Dermis blood vessel endothelial cell (primary cell): ENCODE measurements at places on chromosomes 4 and X. TPM values are rescaled to one million over a fixed set of nuclear protein-coding genes. Genes with fewer than 3 reads are reported as not detected.

The GAGE12F gene
- total RNA-seq = not detected in 2 replicates

The AFF2 gene
- under 0.01 TPM in 1 of 2 replicates, not detected in the other for total RNA-seq

The PAGE4 gene
- not detected in 2 replicates for total RNA-seq

The OCIAD2 gene
- total RNA-seq = 31.9 and 43.1 TPM in 2 replicates

The CNKSR2 gene
- total RNA-seq = 0.17 TPM in 1 of 2 replicates, not detected in the other

The C4orf54 gene
- total RNA-seq = under 0.01 and 0.05 TPM in 2 replicates

The PFKFB1 gene
- total RNA-seq = 0.05 TPM in 1 of 2 replicates, not detected in the other

The TCEAL5 gene
- not detected in 2 replicates for total RNA-seq

The MAGEE1 gene
- total RNA-seq = 0.68 and 1.2 TPM in 2 replicates

The SGCB gene
- 12.9 and 23.7 TPM in 2 replicates for total RNA-seq

The PHEX gene
- total RNA-seq = under 0.01 and 0.37 TPM in 2 replicates

The PDGFRA gene
- total RNA-seq = 0.65 and 1.5 TPM in 2 replicates

The PPP1R2C gene
- not detected in 2 replicates for total RNA-seq

The MYOZ2 gene
- under 0.01 TPM in 1 of 2 replicates, not detected in the other for total RNA-seq

The PDCL2 gene
- total RNA-seq = not detected in 2 replicates

The BMX gene
- total RNA-seq = 208 and 253 TPM in 2 replicates

The GPR119 gene
- not detected in 2 replicates for total RNA-seq

The LRIT3 gene
- total RNA-seq = 0.05 and 0.17 TPM in 2 replicates

The RHOH gene
- total RNA-seq = 0.17 and 0.65 TPM in 2 replicates

- DNase-seq = no peak
Observed at GRCh38 chr4:156581282-156582063, 390.1 kb downstream of the PDGFC start.

- DNase-seq = peak; percentile 40
Observed at GRCh38 chrX:115494161-115494560, 66.8 kb upstream of the PLS3 start.

GRCh38 chr4:1812720-1813119, 19.6 kb downstream of the FGFR3 start:
- DNase-seq = no peak

GRCh38 chr4:86174506-86174905, 185.3 kb downstream of the MAPK10 start:
- no peak for DNase-seq

- DNase-seq = peak; percentile 3
Observed at GRCh38 chrX:151505796-151506195, 57.7 kb upstream of the PASD1 start.

DNA sequence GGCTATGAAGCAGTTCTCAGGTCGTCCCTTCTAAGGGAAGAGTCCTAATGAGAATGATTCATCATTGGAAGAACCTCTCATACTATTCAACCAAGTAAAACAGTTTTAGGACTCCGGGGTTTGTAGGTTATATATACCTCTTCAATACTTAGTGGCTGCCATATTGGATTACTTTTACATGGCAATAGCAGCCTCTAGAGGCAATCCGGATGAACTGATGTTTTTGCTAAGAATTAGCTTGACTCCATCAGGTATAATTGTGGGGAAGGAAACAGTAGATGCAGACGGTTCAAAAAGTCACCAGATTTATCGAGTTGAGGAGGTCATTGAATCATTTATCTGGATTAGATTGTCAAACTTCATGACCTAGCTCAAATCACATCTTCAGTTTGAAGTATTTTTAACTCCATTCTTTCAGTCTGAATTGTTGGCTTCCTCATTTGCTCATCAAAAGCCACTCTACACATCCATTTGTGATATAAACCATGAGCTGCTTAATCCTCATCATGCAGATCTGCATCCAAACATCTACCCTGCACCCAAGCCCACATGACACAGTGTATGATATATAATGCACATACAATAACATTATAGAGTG, 28.4 kb downstream of the GUCY1B1 start:
- peak; percentile 8 for DNase-seq

DNA sequence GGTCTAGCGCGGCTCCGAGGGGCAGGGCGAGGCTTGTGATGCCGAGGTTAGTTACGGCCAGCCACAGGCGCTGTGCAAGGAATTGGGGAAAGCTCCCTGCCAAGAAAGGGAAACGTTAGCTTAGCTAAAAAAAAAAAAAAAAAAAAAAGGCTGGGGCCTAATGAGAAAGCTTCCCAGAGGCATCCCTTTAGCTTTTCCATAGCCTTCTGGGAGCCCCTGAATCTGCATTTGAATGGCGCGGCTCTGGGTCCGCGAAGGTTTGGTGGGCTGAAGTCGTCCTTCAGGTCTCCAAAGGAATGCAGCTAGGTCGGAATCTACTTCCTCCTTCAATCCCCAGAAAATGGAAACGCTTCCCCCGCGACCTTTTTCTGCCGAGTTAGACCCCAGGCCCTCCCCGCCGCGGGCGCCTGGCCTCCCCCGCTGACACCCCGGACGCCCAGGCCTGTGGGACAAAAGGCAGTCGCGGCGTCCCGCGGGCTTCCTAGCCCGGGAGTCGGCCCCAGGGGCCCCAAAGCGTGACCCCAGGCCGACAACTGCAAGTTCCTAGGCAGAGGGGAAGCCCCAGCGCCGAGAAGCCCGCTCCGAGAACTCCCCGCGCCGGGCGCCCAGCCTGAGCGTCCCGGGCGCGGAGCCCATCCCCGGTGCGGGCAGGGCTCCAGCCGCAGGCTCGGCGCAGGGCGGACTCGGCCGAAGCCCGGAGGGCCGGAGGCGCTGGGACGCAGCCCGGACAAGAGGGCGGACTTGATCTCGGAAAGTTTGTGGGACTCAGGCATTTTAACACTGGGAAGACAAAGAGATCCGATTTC, 605 bp upstream of the FAT1 start:
- DNase-seq = peak; percentile 24

GRCh38 chr4:24807611-24808010, 12.2 kb downstream of the SOD3 start:
- DNase-seq = no peak

- no peak for DNase-seq
Observed at GRCh38 chrX:33339219-33339618, 127.9 kb upstream of the DMD start.

DNA sequence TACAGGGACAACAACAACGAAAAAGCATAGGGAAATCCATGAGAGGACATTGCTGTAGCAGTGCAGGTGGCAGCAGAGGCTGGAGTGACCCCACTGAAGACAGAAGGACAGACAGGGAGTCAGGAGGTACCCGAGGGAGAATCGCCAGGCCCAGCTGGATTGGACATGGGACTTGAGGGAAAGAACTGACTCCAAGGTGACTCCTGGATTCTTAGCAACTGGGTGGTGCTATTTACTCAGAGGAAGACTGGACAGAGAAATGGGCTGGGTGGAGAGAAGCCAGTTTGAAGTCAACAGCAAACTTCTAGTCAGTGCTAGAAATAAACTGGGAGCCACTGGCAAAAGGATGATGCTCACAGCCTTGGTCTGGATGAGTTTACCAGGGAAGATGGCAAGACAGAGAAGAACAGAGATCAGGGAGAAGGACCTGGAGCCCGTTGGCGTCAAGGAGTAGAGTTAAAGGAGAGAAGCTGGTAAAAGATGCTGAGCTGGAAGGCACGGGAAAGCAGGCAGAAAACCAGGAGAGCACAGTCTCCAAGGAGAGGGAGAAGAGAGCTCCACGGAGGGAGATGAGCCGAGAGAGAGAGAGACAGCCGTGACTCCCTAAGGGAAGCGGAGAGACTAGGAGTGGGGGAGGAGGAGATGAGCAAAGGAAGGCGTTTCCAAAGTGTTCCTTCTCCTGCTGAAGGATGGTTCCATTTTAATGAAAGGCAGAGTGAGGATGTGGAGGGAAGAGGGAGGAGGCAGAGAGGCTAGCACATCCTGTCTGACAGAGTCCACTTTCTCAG, 119.4 kb downstream of the AFAP1 start:
- DNase-seq = no peak

DNA sequence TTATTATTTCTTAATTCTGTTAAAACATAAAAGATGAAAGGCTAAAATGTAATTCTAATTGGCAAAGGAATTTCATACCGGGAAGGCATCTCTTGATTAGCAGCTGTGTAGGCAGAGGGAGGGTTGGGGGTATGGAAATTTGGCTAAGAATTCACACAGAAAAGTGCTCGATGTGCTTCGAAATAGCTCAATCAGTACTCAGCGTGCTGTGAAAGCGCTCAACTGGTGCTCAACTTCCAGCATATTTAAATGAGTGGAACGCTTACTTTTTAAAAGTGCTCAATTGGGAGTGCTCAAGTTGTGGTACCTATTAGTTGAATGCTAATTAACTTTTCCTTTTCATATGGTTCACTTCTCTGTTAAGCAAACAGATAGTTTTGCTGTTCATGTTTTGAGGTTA, 695.9 kb upstream of the ATOH1 start:
- DNase-seq = no peak

GRCh38 chr4:88333741-88334405, 44.8 kb upstream of the HERC6 start:
- no peak for DNase-seq

GRCh38 chr4:175714686-175715085, 97.4 kb downstream of the GPM6A start:
- no peak for DNase-seq

DNA sequence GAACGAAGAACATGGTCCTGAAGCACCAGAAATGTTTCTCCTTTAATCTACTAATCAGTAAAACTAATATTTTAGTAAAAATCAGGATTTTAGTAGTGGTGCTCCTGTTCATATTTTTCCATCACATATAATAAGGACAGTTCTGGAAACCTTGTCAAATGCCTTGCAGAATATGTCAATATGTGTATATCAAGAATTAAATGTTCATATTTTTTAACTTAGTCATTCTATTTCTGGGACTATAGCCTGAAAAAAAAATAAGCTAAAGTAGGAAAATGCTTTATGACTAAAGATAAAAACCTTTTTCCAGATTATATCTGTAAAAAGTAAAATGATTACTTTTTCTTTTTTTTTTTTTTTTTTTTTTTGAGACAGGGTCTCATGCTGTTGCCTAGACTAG, 65.1 kb downstream of the MAB21L2 start:
- no peak for DNase-seq

- no peak for DNase-seq
Observed at GRCh38 chr4:176758731-176759130, 34.0 kb downstream of the VEGFC start.

GRCh38 chr4:126057371-126057770, 742.6 kb downstream of the FAT4 start:
- DNase-seq = no peak

- DNase-seq = no peak
Observed at GRCh38 chr4:39846705-39847104, 131.0 kb downstream of the PDS5A start.

DNA sequence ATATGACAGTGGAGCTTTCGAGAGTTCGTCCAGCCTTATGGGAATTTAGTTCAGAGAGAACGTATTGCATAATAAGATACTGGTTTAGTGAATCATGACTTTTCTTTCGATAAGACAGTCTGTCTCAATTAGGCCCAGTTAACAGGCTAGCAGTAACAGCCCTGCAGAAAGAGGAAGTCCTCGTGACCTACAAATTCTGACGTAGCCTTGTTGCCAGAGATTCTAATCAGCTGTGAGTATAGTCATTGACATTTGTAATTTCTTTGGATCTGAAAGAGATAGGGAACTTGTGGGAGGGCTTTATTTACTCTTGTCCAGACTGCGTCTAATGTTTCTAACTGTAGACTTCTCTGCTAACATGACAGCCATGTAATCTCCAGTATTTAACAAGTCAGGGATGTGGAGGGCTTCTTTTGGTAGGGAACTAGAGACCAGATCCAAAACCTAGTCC, 15.8 kb downstream of the ART3 start:
- DNase-seq = peak; percentile 81
